ENCODE measurements at places on chromosomes 3 and 15.

GRCh38 chr15:85331655-85332285 is 48.6 kb upstream of the AKAP13 start:
- DNase-seq, result no peak

- DNase-seq, result no peak
Observed at GRCh38 chr15:42048080-42048820, 27.4 kb upstream of the PLA2G4E start.

DNA sequence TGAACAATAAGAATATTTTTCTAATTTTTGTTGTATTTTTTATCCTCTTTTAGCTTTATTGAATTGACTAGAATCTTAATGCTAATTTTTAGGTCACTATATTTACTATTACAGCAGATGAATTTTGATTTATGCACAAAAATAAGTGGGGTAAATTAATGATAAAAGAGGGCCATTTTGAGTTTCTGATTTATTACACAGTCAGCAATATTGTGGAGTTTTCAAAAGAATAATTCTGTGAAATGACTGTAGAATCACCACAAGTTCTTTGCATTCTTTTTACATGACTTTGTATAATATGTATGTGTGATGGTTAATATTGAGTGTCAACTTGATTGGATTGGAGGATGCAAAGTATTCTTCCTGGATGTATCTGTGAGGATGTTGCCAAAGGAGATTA is 812.4 kb upstream of the DPPA4 start:
- no peak for DNase-seq

DNA sequence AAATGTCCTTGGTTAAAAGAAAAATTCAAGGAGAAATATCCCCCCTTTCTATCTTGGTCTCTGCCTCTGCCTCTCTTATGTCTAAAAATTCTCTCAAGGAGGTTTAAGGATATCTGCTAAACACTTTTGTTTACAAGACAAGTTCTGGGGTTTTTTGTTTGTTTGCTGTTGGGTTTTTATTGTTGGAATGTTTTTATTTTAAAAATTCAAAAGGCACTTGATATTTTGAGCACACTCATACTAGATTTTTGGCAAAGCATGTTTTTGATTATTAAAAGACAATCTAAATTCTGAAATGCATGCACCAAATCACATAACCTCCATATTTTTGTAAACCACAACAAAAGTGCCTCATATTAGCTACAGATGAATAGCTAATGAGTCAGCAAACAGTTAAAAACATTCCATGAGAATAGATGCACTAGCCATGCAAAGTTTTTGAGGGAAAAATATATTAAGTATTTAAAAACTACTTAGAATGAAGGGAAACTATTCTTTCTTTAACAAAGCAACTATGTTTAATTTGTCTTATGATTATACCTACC is 84.6 kb downstream of the ZBTB20 start:
- no peak for DNase-seq

GRCh38 chr3:69276884-69277283 is 109.0 kb downstream of the FRMD4B start:
- DNase-seq, result no peak

GRCh38 chr3:64594134-64594533 is 93.7 kb downstream of the ADAMTS9 start:
- no peak for DNase-seq

- peak; percentile 76 for DNase-seq
Observed at GRCh38 chr3:152235709-152236298, 32.9 kb upstream of the MBNL1 start.

DNA sequence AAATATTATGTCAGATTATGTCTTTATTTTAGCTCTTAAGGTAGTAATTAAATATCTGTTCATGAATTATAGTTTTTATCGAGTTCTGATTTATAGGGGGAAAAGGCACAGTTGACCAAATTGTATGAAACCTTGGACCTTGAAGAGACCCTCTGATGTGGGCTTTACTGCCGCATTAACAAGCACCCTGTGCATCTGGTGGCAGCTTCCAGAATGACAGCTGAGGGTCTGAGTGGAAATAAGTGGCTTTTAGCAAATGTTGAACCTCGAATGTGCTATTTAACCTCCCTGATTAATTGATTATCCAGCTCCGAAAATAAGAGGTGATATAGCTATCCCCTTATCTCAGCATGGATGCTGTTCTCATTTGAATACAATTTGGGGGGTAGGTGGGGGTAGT is 87.0 kb downstream of the TMEM108 start:
- peak; percentile 19 for DNase-seq

DNA sequence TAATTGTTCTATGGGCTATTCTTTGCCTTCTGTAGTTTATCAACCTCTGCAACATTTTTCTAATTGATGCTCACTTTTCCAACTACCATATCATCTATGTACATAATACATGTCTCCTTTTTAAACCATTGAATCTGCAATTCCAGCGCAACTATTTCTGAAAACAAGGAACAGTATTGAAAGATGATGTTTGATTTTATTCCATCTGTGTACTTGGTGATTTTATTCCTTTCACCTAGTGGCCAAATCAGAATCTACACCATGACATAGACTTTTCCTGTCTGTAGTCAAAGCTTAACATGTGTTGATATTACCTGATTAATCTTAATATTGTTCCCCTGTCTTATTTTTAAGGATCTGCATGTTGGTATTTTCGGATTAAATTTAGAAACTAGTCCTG is 13.0 kb downstream of the NKTR start:
- DNase-seq, result peak; percentile 50

- DNase-seq, result no peak
Observed at GRCh38 chr3:157122116-157122515, 37.8 kb downstream of the CCNL1 start.

DNA sequence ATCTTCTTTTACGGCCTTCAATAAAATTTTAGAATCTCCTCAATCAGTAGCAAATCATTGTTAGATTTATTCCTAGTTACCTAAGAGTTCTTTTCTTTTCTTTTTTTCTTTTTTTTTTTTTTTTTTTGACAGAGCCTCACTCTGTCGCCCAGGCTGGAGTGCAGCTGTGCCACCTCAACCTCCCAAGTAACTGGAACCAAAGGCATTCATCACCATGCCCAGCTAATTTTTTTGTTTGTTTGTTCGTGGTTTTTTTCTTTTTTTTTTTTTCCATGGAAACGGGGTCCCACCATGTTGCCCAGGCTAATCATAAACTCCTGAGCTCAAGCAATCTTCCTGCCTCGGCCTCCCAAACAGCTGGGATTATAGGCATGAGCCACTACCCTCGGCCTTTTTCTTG is 30.4 kb upstream of the AEN start:
- no peak for DNase-seq

- DNase-seq, result no peak
Observed at GRCh38 chr3:65181391-65181871, 493.6 kb upstream of the ADAMTS9 start.

DNA sequence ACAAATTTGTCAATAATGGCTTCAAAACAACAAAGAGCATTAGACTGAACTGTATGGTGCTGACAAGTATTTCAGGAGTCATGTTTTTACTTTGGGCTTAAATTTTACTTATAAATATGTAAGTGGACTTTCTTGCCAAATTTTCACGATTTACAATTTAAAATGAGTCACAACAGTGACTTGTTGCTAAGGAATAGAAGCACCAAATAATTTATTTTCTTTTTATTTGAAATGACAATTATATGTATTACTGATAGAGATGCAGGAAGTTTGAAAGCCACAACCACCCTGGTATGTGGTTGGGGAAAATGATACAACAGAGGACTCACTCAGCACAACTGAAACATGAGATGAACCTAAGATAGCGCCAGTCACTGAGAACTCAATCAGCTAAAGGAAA is 90.3 kb downstream of the FMN1 start:
- DNase-seq, result peak; percentile 73

- DNase-seq, result no peak
Observed at GRCh38 chr15:68593828-68594532, 15.2 kb downstream of the CORO2B start.

DNA sequence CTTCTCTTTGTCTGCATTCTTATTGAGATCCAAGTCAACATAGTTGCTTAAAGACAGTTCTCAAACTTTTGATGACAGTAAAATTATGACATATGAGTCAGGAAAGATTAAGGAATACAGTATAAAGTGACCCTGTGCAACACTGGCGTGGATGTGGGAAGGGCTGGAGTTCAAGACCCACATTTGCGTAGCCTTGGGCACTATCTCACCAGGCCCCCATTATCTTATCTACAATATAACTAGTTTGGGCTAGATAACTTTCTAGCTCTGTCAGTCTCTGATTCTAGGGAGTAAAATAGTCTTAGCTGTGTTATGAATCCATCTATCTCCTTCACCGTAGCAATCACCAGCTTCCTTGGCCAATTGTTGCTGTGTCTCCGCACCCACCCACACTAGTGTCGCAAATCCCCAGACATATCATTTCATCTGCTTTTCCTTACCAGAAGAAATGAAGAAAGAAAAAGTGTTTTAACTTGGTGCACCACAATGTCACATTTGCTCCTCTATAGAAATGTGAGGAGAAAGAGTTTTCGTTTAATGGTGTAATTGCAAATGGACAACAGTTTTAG is 14.9 kb upstream of the TM4SF4 start:
- DNase-seq, result no peak

GRCh38 chr3:177468331-177468730 is 271.0 kb upstream of the TBL1XR1 start:
- DNase-seq, result no peak

- no peak for DNase-seq
Observed at GRCh38 chr3:46702246-46703012, 1.2 kb downstream of the TMIE start.

DNA sequence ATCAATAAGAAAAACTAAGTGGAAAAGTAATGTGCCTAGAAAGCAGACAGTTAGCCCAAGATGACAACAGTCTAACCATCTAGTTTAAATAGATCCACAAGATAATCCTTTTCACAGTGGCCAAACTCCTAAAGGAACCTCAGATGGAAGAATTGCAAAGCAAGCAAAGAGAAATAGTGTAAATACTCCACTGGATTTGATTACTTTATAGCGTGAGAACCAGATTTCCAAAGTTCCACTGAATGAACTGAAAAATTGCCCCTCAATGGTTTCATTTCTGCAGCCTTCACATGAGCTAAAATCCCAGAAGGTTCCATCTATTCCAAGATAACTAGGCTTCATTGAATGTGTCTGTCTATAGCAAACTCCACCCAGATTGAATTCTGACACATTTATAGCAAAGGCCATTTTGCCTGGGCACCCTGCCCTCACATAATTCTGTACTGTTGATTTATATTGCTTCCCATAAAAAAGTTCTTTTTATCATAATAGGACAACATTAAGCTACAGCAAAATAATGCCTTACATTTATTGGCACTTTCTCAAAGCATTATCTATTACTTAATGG is 129.7 kb upstream of the THBS1 start:
- DNase-seq, result no peak

DNA sequence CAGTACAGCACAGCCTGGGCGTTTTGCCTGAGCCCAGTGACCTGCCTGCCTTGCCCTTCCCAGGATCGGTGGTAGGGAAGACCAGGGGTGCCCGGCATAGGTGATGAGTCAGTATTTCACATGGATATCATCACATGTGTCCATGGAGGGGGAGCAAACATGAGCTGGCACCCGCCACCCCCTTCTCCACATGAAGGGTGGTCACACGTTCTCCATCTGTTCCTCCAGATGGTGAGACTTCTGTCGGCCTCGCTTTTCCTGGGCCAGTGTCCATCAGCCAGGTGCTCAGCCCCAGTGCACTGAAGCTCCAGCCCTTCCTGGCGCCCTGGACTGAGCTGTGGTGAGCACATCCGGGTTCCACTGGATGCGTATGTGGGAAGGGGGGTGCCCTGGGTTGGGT is 208.4 kb downstream of the UBE3A start:
- DNase-seq, result no peak

- no peak for DNase-seq
Observed at GRCh38 chr15:36525430-36525829, 54.0 kb upstream of the CDIN1 start.

- DNase-seq, result no peak
Observed at GRCh38 chr15:61336026-61336638, 107.0 kb upstream of the RORA start.

GRCh38 chr3:113741086-113741485 is 5.0 kb downstream of the NAA50 start:
- DNase-seq, result no peak

DNA sequence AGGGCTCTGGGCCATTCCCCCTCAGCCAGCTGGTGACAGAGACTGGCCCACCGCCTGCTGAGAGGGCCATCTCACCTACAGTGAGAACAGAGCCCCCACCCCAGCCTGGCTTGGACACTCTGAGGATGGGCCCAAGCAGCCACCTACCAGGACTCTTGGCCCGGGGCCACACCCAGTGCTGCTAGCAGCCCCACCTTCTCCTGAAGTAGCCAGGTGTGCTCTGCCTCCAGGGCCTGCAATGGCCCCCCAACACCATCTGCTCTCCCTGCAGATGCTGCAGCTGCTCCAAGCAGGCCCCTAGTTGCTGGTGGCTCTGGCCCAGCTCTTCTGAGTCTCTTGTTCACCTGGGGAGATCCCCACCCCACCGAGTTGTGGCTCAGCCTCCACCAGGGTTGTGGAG is 6.8 kb upstream of the CLK3 start:
- no peak for DNase-seq

- no peak for DNase-seq
Observed at GRCh38 chr3:194275291-194275690, 75.8 kb downstream of the CPN2 start.

GRCh38 chr3:60190073-60190472 is 1061.2 kb downstream of the FHIT start:
- DNase-seq, result peak; percentile 33

DNA sequence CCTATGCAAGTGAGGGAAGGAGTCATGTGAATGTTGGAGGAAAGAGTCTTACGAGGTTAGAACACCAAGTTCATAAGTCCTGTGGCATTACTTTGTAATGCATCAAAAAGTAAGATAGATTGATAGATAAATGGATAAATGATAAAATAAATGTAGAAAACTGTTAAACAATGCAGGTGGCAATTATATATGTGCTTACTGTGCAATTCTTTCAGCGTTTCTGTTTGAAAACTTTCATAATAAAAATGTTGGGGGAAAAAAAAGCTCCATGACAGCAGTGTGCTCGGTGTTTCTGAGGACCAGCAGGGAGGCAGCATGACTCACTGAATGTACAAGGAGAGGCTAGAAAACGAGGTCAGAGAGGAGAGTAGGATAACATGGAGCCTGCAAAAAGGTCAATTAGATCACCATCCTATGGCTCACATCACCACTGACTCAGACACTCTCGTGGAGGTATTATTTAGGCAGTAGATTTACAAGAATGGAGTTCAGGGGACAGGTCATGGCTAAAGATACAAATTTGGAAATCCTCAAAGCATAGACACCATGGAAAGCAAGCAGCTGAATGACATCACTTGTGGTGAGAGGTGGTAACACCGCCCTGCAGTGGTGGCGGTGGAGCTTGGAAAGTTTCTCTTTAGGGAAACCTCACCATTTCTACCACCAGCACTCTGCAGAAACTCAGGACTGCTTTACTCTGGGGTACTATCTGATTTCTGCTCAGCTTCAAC is 219.8 kb downstream of the CTNNB1 start:
- DNase-seq, result peak; percentile 56

- no peak for DNase-seq
Observed at GRCh38 chr3:187430576-187430975, 62.4 kb downstream of the RTP4 start.

DNA sequence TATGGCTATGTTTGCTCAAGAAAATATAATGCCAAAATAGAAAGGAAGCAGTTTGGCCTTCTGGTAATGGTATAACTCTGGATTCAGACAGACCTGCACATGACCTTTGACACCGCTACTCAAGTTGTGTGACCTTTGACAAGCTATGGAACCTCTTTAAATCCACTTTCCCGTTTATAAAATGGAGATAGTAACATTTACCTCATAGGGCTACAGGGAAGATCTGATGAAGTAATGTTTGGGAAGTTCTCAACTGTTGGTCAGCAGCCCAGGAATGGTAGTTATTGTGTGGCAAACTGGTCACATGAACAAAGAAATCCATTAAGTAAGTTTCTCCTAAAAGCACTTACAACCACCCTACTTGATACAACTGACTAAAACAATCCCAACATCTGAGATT is 95.1 kb upstream of the PHLDB2 start:
- DNase-seq, result no peak
